Stimulated activated CD4-positive, alpha-beta T cell treated with anti-CD3 and anti-CD28 coated beads, Interleukin-1b, Interleukin-23, amount 100 ng/mL, for 48 hours (primary cell): ENCODE measurements at places on chromosomes 7 and 10.

DNA sequence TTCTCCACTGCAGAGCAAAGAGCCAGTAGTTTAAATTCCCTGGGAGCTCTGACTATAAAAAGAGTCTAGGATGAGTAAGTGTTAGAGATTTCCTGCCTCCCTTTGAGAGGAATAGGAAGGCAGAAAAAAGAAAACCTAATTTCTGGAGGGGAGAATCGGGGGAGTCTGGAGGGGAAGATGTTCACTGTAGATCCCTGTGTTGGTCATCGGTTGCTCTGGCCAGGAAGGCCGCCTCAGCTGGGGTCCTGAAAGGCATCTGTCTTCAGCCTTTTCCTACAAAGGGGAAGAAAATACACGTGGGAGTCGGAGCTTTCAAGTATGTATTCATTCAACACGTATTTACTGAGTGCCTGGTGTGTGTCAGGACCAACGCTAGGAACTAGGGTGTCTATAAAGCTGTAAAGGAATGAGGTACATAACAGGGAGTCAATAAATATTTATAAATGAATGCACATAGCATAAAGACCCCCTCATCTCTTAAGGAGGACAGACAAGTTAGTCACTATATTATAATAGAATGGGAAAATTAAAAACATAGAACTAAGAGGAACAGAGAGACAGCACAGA, 101.1 kb downstream of the ICA1 start:
- DNase-seq = no peak

DNA sequence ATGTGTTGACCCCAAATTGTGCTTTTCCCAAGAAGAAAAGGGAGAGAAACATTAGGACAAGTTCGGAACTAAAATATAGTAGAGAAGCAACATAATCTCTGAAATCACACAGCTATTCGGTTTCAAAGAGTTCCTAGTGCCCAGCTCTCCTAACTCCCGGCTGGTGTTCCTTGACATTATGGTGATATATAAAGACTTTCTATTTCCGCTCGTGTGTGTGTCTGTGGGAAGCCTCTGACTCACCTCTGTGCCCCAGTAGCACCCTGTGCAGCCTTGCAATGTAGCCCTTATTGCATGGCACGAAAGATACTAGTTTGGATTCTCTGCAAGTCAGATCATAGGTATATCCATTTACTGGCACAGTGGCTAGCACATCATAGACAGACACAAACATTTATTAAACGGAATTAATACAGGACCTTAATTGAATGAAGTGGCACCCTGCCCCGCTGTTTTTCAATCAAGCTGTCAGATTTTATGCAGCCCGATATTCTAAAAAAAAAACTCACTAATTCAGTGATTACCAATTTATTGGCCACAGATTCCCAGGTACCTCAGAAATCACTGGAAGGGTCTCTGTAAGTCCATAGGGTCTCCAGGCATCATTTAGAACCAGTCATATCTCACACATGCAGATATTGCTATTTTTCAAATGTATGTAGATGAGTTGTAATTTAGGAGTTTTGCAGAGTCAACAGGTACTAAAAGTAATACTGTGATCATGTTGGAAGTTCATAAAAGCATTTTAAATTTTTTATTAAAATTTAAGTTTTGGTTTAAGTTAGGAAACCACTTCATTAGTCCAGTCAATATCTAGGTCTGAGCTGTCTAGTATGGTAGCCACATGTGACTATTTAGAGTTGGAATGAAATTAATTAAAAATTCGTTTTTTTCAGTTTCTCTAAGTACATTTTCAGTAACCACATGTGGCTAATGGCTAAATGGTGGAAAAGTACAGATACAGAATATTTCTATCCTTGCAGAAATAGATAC, 43.3 kb downstream of the SFTPD start:
- DNase-seq = no peak

DNA sequence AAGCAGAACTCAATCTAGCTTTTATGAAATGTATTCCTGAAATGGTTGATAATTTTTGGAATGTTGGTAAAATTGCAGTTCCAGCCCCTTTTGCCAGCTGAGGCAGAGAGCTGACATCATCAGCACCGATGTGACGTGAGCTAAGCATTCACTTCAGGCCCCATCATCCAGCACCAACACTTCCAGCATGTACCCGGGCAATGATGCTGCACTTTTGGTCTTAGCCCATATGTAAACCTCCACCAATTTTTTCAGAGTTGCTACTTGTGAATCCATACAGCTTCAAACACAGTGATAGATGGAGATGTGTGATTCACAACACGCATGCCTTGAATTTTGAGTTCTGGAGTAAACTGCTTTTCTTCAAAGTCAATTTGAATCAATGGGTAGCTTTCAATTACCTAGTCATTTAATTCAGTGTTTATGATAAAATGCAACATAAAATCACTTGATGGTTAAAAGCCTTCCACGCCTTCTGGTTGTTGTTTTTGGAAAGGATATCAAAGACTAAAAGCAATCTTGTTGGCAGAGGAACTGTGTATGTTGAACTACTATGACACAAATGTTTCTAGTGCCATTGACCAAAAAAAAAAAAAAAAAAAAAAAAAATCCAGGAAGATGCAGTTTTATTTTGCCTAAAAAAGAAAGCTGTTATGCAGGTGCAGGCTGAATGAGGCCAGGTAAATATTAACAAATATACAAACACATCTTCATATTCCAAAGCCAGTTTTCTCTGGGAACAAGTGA, 73.9 kb downstream of the NRP1 start:
- no peak for DNase-seq

DNA sequence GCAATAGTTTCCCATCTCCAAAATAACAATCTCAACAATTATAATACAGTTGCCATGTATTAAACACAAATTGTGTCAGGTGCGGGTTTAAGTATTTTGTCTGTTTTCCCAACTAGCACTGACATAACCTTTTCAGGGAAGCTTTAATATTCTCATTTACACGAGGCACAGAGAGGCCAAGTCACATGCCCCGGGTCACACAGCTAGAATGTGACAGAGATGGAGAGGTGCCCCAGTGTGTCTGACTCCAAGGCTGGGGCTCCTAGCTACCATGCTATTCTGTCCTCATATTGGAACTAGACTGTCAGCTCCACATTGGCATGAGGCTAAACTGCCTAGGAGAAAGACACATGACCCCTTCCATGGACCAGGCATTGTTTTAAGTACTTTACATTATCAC, 77.2 kb downstream of the COL13A1 start:
- no peak for DNase-seq

GRCh38 chr7:155935005-155935557, 122.8 kb upstream of the SHH start:
- DNase-seq = no peak

- DNase-seq = no peak
These were observed 84.4 kb upstream of the SHH start for GRCh38 chr7:155896531-155897263.

GRCh38 chr10:34697351-34698247, 117.5 kb downstream of the PARD3 start:
- DNase-seq = no peak

DNA sequence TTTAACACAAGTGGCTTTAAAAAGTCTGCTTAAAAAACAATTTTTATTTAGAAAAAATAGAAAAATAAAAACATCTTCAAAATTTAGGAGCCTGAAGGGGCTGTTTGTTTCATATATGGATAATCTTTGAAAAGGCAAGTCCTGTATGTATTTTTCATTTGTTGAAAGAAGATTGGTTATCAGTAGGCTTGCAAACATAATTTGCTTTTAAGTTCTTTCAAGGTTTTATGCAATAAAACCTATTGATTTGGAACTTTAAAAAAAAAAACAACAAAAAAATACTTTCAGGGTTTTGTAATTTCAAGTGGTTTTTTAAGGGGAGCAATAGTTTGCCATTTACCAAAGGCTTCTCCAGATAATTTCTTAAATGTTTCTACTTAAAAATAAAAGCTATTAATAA, 35.6 kb downstream of the MPLKIP start:
- no peak for DNase-seq

GRCh38 chr7:2417981-2418481, 14.6 kb downstream of the CHST12 start:
- peak; percentile 39 for DNase-seq

- no peak for DNase-seq
These were observed 39.8 kb downstream of the ATOH7 start for GRCh38 chr10:68192113-68192512.

GRCh38 chr10:31707093-31708039, 221.3 kb downstream of the ARHGAP12 start:
- DNase-seq = peak; percentile 73

DNA sequence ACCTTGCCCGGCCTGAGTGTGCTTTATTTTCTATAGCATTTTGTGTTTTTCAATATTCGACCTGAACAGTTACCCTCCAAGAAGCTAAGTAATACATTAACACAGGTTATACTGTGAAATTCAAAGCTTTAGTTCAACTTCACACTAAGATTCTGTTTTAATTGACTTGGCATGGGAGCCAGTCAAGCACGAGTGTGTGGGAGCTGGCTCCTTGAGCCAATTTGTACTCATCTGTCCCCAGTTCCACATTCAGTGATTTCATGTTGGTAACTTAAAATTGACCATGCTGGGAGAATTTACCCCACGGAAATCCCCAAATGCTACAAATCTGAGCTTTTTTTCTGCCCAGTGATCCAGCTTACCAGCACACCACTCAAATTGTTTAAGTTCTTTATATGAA, 20.3 kb downstream of the TSPAN12 start:
- DNase-seq = no peak

DNA sequence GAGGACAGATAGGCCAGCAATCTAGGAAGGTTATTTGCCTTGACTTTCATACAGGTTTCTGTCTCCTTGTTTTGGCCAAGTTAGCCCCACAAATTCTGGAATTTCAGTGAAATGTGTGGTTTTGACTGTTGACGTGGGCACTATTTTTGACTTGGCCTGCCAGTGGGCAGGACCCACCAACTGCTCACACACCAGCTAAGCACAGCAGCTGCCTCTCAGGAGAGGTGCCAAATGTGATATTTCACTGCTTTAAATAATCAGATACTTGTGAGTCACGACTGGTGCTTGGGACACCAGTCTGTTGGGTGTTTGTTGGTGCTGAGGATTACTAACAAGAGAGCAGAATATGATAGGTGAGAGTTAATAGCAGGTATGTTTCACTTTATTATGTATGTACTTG, 409.7 kb upstream of the MTPN start:
- DNase-seq = no peak

GRCh38 chr10:50395271-50395670, 144.0 kb upstream of the ASAH2 start:
- no peak for DNase-seq

DNA sequence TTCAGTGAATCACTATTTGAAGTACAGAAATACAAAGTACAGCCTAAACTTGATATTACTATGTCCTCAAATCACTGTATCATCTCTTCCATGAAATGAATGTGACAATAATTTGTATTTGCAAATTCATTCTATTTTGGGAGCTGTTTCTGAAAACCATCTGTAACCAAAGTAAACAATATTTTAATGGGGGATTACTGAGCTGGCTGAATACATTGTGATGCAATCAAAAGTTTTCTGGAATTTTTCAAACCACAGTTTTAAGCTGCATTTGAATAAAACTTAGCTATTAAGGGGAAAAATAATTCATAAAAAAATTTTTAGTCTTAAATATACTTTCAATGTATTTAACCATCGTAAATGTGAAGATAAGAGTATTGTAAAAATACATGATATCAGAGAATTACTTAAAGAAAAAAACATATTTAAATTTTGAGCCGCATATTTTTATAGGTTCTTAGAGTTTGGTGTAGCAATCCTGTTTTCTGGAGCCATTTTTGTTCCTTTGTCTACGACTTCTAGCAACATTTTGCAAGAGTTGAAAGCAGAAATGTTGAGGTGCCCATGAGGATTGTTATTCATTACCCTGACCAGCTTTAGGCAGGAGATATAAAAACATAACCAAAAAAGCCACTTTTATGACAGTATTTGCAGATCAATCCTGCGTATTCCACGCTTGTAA, 45.9 kb upstream of the AGMO start:
- no peak for DNase-seq

GRCh38 chr10:33224251-33224965, 110.1 kb downstream of the NRP1 start:
- DNase-seq = no peak

DNA sequence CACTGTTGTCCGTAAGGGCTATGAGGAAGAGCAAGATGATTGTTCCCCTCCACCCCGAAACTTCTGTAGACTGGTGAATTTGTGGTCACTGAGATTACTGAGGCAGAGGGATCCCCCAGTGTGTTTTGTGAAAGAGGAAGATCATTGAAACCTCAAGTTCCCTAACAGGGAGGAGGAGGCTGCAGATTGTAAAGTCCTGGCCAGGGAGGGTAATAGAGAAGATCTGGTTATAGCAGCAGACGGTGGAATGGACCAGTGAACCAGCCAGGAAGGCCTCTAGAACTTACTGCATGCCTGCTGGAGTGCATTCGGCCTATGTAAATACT, 31.1 kb downstream of the LMTK2 start:
- no peak for DNase-seq

GRCh38 chr10:80894311-80894791, 356.6 kb downstream of the SH2D4B start:
- no peak for DNase-seq

DNA sequence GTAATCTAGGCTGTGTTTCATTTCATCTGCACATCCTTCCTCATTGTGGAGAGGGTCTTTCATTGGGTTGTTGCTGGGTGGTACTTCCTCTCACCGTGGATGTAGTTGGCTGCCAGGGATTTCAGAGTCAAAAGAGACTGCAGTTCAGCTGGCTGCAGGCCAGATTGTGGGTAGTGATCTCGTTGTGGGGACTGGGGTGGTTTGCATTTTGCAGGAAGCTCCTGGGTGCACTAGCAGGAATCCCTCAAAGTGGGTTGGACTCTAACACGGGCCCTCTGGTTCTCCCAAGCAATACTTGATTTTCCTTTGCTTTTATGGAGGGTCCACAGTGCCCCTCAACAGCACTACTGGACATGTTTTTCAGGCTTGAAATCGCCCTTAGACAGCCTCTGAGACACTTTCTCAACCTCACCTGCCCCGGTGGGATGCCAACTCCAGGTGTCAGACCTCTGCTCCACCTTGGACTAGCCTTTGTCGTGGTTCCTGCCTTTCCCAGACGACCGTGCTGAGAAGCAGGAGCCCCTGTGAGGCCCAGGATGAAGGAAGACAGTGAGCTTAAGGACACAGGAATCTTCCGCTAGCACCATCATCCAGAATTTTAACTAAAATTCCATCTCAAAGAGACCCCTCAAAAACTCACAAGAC, 23.9 kb upstream of the ZNF273 start:
- DNase-seq = no peak

DNA sequence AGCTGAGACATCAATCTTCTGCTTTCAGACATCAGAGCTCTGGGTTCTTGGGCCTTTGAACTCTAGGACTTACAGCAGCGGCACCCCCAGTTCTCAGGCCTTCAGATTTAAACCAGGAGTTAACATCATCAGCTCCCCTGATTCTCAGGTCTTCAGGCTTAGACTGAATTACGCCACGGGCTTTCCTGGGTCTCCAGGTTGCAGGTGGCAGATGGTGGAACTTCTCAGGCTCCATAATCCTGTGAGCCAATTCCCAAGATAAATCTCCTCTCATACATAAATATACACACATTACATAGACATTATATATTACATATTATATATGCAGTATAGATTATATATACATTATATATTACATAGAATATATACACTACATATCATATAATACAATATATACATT, 408.9 kb upstream of the AUTS2 start:
- no peak for DNase-seq
